ENCODE measurements at places on chromosomes 1 and 21.

DNA sequence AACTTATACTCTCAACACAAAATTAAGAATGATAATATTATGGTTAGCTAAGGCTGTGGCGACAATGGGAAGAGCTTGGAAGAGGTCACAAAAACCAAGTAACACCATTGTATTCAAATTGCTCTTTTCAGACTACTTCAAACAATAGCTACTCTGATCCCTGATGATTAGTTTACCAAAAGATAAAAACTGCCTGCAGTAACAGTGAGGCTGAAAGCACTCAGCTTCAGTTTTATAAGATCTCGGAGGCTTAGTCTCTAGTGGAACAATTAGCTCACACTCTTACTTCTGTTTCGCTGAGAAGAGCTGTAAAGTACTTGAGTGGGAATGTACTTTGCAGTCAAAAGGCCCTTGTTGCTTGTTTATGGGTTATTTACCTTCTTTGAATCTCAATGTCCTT, 278.5 kb downstream of the LRRC7 start:
- no peak for DNase-seq

- DNase-seq, result no peak
Observed at GRCh38 chr1:62437273-62437940, 558 bp downstream of the USP1 start.

DNA sequence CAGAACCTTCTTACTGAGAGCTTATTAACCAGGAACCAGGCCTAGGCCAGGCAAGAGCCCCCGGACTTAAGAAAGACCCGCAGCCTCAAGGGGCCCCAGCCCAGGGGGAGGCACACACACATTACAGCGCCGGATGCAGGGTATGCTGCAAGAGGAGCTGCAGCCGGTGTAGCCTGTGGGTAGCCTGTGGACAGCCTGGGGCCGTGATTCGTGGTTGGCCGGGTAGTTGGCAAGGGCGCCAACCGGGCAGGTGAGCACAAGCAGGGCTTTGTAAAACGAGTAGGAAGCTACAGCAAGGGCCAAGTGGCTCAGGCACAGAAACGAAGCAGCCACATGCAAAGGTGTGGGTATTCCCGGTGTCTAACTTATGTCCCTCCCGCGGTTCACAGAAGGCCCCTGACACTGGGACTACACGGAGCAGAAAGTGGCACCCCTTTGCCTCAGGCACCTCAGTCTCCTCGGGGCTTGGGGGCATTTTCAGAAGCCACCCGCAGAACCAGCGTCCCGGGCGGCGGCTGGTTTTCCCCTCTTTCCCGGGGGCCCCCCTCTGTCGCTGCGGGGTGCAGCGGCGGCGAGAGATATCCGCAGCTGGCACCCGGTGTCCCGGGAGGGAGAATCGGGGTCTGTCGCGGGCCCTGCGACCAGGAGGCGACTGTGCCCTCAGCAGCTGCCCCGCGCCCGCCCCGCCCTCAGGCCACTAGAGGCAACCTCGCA, 40.8 kb downstream of the KIAA1614 start:
- no peak for DNase-seq

DNA sequence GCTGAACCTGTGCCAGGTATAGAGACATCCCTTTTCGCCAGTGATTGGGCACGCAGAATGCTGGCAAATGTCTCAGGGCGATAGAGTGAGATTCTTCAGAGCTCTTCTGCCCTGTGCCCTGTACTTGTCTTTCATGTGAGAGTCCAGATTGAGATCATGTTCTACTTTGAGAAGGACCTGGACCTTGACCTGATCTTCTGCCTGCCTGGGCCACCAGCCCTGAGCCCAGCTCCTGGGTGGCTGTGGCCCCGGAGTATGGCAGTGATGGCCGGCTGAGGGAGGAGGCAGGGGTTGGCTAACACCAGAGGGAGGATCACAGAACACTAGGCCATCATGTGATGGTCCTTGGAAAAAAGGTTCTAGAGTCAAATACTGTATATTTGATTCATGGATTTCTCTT, 13.8 kb downstream of the STRIP1 start:
- DNase-seq, result no peak

DNA sequence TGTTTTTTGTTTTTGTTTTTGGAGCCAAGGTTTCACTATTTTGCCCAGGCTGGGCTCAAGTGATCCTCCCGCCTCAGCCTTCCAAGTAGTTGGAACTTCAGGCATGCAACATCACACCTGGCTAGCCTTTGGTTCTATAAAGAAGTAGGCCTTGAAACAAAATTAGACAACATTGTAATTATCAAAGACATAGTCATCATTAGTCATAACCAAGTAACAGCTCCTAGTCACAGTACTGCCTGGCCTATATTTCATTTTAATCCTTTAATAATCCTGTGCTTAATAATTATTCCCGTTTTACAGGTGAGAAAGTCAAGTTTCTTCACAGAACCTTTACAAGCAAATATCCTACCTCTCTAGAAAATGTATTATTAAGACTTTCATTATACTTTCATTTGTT, 52.3 kb upstream of the TBX15 start:
- no peak for DNase-seq

GRCh38 chr1:180574031-180574713, 15.4 kb downstream of the OVAAL start:
- DNase-seq, result no peak

GRCh38 chr1:166064313-166064926, 102.4 kb downstream of the FAM78B start:
- no peak for DNase-seq

DNA sequence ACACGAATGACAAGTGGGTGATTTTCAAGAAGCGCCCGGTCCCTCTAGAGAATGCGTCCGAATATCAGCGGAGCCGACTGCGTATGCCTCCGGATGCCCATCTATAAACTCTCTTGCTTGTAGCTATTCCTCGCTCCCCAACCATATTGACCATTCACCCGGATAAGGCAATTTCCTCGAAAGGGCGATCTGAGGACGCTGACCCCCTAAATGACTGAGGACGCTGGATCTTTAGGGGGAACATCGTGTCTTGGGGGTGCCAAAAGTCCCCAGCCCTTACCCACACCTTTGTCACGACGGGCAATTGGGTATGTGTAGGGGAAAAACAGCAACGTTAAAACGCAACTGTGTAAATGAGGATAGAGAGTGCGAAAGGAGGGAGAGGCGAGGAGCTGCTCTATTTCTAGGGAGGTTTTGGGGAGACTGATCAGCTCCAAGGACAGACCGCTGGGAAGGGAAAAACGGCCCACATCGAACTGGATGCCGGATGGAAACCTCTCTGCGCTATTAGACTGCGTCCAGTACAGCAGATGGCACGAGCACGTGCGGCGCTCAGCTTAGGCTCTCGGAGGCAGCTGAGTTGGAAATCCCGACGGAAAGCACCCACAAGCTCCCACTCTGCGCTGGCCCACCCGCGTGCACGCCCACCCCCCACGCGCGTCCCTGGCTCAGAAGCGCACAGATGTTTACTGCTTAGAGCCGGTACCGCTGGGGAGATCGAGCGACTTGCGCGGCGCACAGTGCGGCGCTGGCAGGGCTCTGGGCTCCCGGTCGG, 2.9 kb upstream of the PRRX1 start:
- no peak for DNase-seq

- DNase-seq, result no peak
Observed at GRCh38 chr1:223248770-223249140, 105.7 kb upstream of the TLR5 start.

- no peak for DNase-seq
Observed at GRCh38 chr1:66433611-66434010, 100.3 kb upstream of the SGIP1 start.

DNA sequence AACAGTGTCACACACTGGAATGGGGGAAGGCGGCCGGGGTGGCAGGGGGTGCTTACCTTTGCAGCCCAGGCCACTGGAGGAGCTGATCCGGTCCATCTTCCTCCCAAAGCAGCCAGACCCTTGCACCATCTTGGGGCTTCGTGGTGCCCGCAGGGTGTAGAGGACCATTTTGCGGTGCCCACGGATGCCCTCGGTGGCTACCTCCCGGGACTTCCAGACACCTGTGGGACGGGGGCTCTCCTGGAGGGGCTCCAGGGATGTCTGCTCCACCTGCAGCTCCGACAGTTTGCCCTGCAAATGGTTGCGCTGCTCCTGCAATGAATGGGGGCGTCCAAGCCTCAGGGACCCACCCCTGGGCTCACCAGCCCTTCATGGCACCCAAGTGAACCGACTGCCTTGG, 587 bp downstream of the NPPB start:
- no peak for DNase-seq

- DNase-seq, result no peak
Observed at GRCh38 chr1:228031276-228031995, 24.6 kb downstream of the WNT3A start.

DNA sequence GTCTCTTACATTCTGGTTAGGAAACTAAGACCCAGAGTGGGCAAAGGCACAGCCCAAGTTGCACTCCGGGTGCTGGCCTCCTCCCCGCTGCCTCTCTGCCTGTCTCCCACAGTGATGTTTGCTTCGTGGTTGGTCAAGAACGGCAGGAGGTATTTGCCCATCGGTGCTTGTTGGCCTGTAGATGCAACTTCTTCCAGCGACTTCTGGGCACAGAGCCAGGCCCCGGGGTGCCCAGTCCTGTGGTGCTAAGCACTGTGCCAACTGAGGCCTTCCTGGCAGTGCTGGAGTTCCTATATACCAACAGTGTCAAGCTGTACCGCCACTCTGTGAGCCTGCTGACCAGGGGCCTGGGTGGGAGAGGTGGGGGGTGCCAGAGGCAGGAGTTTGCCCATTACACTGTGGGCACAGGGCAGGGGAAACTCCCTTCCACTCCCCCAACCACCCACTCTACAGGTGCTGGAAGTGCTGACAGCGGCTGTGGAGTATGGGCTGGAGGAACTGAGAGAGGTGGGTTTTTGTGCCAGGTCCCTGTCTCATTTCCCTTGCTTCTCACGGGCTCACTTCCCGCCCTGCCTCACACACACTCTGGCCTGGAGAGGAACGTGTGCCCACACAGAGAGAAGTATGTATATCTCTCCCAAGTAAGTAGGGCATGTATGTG, 1.9 kb downstream of the BTBD19 start:
- no peak for DNase-seq

DNA sequence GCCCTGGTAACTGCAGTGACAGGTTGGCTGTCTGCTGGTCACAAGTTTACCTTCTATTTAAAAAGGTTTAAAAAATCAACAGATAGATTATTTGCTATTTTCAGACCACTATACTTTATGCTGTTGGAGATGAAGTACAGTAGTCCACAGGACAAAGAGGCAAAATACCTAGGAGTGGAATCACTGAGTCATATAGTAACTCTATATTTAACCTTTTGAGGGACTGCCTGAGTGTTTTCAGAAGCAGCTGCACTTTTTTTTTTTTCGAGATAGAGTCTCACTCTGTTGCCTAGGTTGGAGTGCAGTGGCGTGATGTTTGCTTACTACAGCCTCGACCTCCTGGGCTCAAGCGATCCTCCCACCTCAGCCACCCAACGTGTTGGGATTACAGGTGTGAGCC, 11.7 kb downstream of the CNIH4 start:
- no peak for DNase-seq

Data from SW 1271 (cell line).